NCI-H187 (cell line): ENCODE measurements at places on chromosomes 5 and 9.

DNA sequence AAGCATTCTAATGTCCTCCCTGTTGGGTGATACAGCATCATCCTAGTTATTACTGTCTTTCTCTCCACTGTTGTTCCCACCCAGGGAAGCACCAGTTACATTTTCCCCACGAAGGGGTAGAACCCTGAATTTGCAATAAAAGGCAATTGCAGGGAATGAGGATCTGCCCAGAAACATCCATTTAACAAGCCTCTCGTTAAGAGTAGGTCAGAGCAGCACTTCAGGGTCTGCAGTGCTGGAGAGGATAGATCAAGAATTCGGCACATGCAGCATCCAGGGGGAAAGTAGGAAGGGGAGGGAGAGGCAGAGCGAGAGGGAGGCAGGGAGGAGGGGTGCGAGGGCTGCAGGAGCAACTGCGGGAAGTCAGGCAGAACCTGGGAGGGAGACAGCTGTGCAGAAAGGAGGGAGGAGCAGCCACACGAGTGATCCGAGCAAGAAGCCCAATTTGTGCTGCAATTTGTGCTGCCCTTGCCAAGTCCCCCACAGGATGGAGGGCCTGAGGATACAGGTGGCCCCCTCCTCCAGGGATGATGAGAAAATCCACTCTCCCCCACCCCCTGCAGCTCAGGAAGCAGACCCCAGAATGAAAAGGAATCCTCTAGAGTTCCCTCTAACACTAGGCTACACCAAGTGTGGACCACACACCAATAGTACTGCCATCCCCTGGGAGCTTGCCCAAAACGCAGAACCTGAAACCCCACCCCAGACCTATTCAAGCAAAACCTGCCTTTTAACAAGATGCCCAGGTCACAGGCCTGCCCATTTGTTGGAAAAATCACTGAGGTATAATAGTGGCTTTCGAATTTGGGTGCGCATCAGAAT lies 62.2 kb downstream of the EPB41L4B start:
- DNase-seq = peak; percentile 23

GRCh38 chr5:84724683-84725082 lies 340.0 kb upstream of the EDIL3 start:
- DNase-seq = no peak

DNA sequence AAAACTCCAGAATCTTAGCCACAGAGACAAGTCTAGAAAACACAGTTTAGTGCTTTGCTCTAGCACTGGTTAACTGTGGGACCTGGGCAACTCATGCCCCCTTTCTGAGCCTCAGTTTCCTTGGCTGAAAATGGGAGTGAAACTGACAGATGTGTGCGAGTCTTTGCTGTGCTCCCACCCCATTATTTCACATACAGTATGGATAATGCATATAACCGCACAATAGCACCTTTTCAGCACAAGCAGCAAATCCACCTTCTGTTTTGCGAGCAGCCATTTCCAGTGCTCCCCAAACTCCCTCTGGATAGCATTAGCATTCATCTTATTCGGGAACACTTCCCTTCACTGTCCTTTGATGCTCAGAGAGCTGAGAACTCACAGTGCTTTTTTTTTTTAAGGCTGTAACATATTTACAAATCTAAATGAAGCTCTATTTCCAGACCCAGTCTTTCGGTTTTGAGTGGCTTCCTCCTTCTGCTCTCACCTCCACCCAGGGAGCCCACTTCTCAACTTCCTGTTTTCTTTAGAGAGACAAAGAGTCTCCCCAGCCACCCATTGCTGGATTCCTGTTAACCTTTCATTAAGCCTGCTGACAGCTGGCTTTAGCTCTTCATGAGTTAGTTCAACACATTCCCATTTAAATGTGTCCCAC lies 49.2 kb downstream of the TIMD4 start:
- peak; percentile 13 for DNase-seq

GRCh38 chr9:127555840-127556820 lies 55.9 kb upstream of the STXBP1 start:
- DNase-seq = no peak

- DNase-seq = no peak
These were observed 21.1 kb downstream of the ANKDD1B start for GRCh38 chr5:75632321-75632720.

DNA sequence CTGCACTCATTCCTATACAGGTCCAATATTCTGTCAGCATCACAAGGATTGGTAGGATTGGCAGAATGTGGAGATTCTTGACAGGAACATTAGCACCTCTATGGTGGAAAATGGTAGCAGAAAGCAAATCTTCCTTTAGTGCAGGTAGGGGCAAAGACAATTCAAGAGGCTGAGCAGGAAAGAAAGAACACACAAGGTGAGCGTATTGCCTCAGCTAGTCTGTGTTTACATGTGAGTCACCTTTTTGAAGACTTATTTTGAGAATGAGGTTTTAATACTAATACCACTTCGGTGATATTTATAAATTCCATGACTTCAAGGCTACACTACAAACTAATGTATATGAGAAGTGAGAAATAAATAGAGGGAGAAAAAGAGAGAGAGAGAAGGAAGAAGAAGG lies 717.0 kb downstream of the BRINP1 start:
- DNase-seq = no peak
